Gastrocnemius medialis (tissue), 4 donors: ENCODE measurements at places on chromosomes 1 and 21. TPM values are rescaled to one million over a fixed set of nuclear protein-coding genes. Genes with fewer than 3 reads are reported as not detected.

Gene OR10Z1
- not detected for total RNA-seq

GRCh38 chr1:50620680-50621329, 197.6 kb upstream of the DMRTA2 start:
- DNase-seq: no peak

DNA sequence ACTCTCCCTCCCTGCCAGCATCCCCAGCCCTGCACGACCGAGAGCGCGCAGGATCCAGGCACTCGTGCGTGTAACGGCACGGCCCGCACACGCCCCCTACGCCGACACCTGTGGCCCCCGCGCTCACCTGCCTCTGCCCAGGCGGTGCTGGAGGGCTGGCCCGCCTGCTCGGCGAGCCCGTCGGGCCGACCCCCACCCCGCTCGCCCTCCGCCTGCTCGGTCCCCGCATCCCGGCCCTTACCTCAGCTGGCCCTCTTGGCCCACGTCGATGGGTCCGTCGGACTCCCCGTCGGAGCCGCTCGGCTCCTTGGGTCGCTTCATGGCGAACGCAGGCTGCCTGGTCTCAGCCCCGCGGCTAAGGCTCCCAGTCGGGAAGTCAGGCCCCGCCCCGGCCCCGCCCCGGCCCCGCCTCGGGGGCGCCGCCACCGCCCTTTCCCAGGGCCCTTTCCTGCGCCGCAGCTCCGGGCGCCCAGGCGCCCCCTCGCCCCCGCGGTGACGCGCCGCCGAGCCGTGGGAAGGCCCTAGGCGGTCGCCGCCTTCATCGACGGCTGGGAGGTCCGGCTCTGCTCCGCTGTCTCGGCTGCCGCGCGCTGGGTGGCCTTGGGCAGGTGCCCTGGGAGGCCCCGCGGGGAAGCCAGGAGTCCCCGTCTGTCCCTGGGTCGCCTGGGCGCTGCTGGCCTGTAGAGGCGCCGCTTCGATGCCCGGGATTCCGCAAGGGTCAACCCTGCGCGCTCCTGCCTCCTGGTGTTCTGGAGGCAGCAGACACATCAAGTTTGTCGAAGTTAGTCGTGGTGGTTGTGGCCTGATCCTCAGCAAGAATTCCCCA, at the start of gene HEYL:
HEYL (minus strand) TSS at position 339 of the 826 bp plus-strand sequence; CDS start at position 321, 18 bp downstream.
- peak; percentile 48 for DNase-seq

DNA sequence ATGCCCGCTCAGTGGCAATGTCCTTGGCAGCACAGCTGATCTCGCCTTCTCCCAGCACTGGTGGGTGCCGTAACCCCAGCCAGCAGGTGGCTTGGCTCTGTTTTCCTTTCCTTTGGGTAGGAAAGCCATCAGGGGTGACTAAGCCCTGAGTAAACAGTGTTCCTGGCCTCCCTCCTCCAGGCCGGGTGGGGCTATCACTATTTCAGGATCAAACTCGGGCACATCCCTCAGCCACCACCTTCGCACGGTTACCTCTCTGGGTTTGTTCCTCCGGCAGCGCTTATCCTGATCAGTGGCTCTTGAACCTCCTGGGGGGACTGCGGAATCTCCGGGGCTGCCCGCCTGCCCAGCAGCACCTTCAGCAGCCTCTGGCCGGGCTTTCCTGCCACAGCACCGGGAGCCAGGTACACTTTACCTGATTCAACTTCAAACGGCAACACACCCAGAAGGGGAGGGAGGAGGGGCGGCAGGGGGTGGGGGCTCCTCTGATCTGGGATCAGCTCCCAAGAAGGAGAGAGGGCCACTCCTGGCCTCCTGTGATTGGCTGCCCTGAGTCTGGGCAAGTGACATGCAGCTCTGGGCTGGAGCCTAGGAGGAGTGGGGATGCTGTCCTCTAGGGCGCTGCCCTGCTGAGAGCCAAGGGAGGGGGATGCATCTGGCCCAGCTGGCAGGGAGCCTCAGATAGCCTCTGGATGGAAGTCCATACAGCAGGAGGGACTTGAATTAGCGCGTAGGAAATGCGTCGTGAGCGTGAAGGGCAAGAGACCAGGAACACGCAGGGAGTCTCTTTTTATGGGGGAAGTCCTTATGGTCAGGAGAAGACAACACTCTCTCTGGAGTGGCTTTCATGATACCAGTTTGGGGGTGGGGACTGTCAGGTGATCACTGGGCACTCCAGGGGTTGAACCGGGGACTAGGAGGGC, at the start of gene ASCL5:
ASCL5 (minus strand) TSS at position 353 of the 923 bp plus-strand sequence. CDS start 11,812 bp downstream, outside the sequence.
- DNase-seq: peak; percentile 63

DNA sequence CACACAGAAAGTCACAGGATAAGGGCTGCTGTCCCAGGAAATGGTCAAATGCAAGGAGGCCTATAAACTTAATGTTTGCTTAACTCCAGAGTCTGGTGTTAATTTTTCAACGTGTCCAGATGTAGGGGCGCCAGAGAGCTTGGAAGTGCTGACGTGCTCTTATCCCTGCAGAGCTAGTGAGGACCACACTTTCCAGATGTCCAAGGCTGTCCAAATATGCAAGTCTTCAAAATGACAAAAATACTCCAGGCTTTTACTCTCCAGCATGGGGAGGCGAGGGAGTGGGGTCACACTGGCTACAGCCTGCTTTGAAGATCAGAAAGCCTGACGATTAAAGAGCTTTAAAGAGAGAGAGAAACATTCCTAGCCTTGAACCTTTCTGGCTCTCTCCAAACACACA, 57.6 kb downstream of the ABCA4 start:
- no peak for DNase-seq

- no peak for DNase-seq
Measured at GRCh38 chr1:227911376-227911775, 36.4 kb downstream of the WNT9A start.

DNA sequence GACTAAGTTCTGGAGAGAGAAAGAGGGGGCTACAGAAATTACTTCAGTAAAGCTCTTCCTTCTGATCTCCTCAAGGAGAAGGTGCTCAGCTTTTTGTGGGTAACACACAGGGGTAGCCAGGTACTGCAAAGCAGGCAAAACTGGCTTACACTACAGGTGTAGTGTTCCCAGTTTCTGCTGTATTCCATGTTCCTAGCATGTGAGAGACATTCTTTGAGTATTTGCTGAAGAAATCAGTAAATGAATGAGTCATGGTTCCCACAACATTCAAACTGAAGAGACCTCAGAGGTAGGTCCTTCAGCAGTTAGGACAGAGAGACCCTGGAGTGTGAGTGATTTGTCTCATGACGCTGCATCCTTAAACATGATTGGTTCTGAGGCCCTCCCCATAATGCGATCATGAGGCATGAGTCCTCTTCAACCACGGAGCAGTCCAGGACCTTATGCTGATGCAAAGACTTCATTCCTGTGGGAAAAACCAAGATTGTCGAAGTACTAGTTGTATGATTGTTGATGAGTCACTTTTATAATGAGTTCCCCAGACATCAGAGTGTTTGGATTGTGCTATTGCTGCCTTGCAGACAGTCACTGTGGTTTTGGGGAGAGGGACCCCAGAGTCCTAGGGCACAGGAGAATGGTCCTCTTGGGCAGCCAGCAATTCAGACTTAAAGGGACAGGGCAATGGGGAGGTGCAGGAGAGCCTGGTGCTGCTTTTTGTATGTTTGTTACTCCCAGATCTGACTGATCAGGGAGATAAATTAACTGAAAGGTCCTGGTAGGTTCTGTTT, 2.7 kb upstream of the OR10J4 start:
- DNase-seq: no peak

DNA sequence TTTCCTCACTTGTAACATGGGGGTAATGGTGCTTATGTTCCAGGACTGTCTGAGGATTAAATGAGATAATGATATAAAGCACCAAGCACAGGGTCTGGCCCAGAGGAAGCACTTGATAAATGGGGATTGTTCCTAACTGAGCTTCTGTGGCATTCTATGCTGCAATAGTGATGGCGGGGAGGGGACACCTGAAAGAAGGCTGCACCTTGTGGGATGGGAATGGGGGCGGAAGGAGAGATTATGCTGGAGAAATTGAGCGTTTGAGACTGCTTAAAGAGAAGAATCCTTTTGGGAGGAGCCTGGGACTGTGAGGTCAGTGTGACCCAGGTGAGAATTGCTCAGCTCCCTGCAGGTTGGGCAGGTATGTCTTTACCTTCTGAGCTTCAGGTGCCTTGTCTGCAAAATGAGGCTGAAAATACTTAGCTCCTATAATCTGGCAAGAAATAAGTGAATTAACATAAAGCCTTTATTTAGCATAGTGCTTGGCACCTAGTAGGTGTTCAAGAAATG, 55.9 kb upstream of the CTPS1 start:
- no peak for DNase-seq

Gene SPEN
- total RNA-seq: 55.5 TPM

- no peak for DNase-seq
Measured at GRCh38 chr1:192632188-192632587, 3.8 kb upstream of the RGS13 start.

DNA sequence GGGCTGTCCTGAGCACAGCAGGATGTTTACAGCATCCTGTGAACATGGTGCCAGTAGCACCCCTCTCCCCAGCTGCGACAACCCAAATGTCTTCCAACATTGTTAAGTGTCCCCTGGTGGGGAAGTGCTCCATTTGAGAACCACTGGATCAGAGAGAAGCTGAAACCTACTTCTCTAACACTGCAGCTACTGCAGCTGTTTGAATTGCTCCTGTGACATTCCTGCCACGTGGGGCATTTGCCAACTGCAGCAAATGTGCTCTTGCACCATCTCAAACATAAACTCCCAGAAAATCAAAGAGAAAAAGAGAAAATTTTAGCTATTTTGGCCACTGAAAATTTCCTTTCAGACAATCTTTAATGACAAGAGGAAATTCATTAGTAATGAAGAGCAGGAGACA, 11.0 kb downstream of the SLC2A5 start:
- peak; percentile 57 for DNase-seq

- DNase-seq: no peak
Measured at GRCh38 chr1:83060651-83061390, 938.1 kb downstream of the TTLL7 start.

DNA sequence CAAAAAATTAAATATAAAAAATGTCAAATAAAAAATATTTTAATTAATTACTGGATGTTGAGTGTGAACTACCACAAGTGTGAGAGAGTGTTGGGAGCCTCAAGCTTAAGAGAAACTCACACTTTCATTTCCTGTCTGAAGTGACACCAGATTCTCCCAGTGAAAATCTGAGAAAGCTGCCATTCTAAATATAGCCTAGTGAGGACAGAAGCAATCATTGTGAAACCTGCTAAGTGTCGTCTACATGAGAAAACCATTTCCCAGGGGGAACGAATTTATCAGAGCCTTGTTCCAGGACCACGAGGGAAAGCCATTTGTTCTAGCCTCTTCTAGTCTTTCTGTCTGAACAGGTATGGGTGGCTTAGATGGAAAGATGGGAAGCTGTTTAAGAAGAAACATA, 329.3 kb upstream of the PRMT6 start:
- DNase-seq: no peak

GRCh38 chr1:201545851-201546492, 7.0 kb downstream of the NAV1 start:
- no peak for DNase-seq

DNA sequence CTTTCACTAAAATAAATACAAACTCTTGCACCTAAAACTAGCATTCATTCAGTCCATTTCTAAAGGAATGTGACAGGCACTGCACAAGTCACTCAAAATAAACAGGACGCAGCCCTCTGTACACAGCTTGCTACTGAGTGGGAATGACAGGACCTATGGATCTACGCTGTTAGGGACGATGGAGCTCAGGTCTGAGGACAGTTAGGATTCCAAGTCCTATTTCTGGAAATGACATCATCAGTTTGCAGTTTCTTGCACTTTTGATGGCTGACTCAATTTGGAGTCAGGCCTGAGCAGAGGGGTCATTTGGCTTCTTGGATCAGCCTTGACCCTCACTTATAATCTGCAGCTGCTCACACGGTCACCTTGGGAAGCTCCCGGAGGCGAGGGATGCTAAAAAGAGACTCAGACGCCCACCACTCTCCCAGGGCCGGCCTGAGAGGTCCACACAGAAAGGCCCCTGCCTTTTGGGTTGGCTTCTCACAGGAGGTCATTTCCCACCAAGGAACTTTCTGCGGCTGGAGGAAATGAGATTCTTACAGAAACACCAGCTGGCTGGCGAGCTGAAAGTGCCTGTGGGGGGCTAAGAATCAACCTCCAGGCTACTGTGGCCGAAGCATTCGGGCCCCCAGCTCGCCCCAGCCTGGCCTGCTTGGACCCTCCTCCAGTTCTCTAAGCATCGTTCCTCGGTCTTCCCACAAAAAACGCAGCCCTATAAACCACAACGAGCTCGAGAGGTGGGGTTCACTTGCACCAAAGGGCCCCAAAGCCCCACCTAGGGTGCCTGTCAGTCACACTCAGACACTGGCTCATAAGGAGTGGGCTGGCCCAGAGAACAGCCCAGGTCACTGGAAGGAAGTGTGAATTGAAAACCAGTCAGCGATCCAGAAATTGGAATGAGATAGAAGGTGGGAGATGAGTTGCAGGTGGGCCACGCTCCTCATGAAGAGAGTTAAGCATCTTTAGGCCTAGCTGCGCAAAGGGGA, 8.9 kb upstream of the PDE9A start:
- no peak for DNase-seq

- DNase-seq: no peak
Measured at GRCh38 chr1:167701510-167701909, 20.3 kb upstream of the MPZL1 start.

Gene PPIAL4G
- not detected for total RNA-seq

GRCh38 chr1:174971902-174972301, 27.8 kb upstream of the CACYBP start:
- DNase-seq: no peak

- DNase-seq: no peak
Measured at GRCh38 chr1:151342569-151342968, 4.5 kb downstream of the RFX5 start.

Gene ARHGAP29
- 13.5 TPM for total RNA-seq

Gene MCOLN3
- 0.39 TPM for total RNA-seq

DNA sequence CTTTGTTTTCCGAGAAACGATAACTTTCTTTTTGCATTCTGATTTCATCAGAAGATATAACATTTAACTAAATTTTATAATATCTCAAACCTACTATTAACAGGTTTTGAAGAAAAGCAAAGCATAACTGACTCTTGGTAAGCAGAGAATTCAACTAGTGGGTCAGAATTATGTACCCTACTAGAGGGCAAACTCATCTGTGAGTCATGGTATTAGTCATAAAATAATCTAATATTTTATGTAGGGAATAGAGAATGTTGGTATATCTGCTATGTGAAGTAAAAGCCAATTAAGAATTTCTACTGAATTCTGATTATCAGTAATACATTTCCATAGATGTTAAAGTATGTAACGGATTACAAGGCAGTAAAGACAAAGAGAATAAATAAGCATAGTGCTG, 56.8 kb downstream of the USP1 start:
- DNase-seq: no peak

- DNase-seq: no peak
Measured at GRCh38 chr1:205629751-205630150, 2.1 kb downstream of the ELK4 start.

GRCh38 chr1:8477166-8477982, 159.5 kb downstream of the SLC45A1 start:
- DNase-seq: no peak

Gene SH2D1B
- 2.8 TPM for total RNA-seq

GRCh38 chr1:229869687-229870086, 197.4 kb upstream of the GALNT2 start:
- no peak for DNase-seq

DNA sequence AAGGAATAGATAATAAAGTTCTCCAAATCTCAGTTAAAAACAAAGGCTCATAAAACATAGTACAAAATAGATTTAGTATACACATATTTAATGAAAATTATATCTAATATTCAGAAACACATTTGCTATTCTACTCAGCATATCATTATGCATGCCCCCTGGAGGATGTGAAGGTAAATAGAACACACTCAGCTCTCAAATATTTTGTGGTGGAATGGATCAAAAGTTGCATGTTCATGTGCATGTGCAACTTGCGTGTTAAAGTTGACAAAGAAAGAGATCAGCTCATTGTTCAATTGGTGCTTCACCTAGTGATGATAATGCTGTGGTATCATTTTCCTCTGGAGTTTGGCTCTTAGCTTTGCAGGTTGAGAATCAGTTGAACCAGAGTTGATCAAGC, 4.9 kb upstream of the ZNF644 start:
- DNase-seq: no peak
